DMS 273 treated with DMSO at 0.1 percent for 48 hours (cell line): ENCODE measurements at places on chromosomes 3 and 15.

DNA sequence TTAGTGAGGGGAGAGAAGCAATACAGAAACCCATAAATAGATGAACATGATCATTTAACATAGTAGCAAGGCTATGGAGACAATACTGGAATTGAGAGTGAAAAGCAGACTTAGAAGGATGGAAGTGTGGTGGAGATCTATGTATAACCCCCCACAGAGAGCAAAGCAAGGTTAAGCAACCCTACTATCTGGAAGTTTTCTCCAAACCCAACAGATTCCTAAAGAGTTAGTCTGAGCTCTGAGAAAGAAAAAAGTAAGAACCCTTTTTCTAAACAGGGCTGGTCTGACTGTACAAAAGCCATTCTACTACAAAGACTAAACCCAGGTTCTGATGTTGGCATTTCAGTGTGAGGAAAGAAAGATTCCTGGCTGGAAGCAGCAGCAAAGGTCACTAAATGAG is 153.2 kb downstream of the WNT5A start:
- DNase-seq, result no peak

DNA sequence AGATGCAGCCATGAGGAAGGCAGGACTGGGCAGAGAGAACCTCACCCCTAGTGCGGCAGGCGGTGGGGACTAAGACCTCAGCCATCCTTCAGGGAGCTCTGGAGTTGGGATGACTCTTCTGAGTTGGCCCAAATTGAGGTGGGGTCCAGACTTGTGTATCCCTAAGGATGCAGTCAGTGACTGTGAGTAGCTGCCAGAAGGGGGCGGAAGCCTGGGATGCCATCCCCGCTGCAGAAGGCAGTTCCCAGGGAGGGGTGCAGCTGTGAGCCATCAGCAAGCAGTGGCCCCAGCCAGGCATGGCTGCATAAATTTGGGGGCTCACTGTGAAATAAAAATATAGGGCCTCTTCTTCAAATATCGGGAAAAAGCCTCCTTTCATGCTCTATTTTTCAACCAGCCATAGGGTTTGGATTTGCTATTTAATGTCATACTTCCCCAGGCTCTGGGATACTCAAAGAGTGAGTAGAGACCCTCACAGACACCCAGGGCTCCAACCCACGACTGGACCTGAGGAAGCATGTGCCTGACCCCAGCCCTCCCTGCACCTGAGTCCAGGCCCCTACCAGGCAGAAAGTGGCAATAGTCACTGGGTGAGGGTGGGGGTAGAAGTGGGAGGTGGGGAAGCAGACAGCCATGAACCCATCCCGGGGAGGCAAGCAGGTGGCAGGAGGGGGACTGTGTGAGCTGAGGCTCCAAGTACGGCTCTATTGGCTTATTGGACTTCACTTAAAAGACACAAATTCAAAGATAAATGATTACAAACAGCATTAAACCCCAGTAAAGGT is 30.5 kb downstream of the GRK7 start:
- no peak for DNase-seq

GRCh38 chr15:77480859-77481633 is 60.4 kb downstream of the HMG20A start:
- DNase-seq, result no peak

DNA sequence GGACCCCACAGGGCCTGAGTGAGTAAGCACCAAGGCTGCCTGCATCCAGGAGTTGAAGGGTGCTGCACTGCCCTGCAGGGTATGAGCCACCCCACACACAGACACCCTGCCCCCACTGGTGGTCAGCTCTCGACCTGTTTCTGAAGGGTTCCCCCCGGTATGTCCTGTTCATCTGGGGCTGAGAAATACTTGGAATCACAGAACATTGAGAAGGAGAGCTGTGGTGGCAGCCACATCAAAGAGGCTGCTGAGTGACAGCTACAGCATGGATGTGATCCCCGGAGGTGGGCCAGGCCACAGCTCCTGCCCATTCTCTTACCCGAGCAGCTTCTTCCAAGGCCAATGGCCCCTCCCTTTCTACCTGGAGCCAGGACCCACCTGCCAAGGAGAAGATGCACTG is 66.4 kb upstream of the PLXNA1 start:
- no peak for DNase-seq

DNA sequence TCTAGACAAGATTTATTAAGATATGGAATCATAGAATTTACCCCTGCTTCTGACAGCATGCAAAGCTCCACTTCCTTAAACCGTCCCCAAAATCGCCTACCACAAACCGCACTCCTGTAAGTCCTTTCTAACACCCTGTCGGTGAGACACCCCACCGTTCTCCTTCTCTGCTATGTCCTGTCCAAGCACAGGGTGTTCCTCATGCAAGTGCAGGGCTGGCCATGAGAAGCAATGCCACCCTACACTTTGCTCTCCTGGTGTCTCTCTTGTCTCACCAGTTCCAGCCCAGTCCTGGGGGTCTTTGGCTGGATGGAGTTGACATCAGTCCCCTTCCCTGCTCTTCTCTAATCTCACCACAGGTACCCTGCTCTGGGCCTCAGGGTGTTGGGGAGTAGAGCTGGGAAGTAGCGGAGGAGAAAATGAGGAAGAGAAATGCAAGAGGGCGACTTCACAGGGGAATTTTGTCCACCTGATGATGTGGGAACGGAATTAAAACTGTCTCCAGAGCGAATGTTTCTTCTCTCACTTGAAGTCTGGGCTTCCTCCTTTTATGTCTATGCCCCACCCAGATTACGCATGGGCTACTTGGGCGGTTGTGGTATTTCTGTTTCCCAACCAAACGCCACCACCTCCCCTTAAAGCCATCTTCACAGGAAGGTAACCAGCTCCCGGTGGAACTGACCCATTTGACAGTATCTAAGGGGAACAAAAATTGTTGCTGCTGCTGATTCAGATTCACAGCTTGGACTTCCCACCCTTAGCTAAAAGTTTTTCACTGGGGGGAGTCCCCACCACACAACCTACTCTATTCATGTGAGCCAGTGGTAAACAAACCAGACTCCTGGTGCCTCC is 49.9 kb downstream of the CASR start:
- DNase-seq, result no peak

GRCh38 chr3:154759966-154760365 is 320.2 kb upstream of the MME start:
- DNase-seq, result no peak

DNA sequence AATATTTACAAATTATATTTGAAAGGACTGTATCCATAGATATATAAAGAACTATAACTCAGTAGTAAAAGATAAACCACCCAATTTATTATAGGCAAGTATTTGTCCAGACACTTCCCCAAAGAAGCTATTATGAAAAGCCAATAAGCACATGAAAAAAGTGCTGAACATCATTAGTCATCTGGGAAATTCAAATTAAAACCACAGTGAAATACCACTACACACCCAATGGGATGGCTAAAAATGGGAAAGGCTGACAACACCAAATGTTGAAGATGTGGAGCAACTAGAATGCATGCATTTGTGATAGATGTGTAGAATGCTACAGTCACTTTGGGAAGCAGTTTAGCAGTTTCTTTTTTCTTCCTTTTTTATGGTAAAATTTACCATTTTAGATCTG is 147.0 kb downstream of the PDE8A start:
- DNase-seq, result no peak

DNA sequence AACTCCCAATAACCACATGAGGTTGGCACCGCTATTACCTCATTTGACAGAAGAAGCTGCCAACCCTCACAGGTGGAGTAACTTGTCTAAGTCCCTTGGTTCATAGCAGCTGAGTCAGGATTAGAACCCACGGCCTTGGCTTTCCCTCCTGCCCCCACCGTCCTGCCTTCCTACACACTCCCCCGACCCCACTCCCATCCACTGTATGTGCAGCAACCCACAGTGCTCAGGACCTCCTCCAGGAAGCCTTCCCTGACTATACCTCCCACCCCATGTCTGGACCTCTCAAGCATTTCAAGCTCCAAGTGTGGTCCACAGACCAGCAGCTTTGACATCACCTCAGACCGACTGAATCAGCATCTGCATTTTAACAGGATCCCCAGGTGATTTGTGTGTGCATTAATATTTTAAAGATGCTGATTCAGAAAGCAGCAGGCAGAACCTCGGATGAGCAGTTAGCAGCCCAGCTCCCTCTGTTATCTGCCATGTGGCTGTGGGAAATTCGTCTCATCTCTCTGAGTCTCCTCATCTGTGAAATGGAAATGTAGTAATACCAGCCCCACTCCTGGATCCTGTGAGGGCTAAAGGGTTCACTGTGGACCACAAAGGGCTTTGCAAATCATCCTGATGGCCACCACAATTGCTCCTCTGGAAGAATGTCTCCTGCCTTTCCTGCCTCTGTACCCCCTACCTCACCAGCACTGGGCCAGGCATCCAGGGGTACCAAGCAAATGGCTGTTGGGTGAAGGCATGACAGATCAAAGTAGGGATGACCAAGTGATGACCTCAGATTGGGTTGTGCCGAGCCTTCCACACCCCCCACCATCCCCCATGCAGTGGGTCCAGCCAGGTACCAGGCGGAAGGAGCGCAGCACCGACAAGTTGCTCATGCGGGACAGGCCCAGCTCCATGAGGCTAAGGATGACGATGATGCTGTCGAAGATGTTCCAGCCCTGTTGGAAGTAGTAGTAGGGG is 62.7 kb downstream of the SCN5A start:
- no peak for DNase-seq

DNA sequence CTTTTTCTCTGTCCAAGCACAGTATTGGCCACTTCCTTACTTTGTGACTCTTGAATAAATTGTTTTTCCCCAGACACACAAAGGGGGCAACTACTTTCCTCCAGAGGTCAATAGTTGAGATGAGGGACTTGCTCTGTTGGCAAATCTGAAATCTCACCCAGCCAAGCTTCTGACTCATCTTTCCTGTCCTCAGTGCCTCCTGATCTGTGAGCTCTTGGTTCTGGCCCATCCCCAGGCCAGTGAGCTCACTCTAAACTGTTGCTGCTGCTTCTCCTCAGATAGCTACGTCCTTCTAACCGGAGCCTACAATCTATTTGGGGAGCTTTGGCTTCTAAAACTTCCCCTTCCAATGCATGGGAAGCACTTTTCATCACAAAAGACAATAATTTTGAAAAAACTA is 50.0 kb upstream of the NMD3 start:
- DNase-seq, result no peak

- no peak for DNase-seq
These were observed 32.3 kb upstream of the LEKR1 start for GRCh38 chr3:156793851-156794250.

GRCh38 chr3:15042936-15043335 is 22.2 kb downstream of the MRPS25 start:
- no peak for DNase-seq

DNA sequence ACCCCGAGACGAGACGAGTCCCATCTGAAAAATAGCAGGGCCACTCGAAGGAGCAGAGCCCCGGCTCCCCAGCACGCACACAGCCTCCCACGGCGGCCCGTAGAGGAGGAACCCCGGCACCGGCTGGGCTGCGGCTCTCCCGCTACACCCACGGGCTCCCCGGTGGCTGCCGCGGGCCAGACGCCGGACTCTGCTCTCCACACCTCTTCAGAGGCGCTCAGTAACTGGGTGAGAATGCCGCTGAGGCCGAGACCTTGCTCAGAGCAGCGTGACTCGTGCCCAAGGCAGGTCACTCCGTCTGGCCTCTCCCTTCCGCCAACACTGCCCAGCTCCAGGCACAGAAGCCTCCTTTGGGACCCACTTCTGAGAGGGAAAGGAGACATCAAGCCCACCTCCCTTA is 34.4 kb downstream of the TNK2 start:
- DNase-seq, result no peak

- no peak for DNase-seq
These were observed 74.6 kb downstream of the REC114 start for GRCh38 chr15:73517566-73517965.

DNA sequence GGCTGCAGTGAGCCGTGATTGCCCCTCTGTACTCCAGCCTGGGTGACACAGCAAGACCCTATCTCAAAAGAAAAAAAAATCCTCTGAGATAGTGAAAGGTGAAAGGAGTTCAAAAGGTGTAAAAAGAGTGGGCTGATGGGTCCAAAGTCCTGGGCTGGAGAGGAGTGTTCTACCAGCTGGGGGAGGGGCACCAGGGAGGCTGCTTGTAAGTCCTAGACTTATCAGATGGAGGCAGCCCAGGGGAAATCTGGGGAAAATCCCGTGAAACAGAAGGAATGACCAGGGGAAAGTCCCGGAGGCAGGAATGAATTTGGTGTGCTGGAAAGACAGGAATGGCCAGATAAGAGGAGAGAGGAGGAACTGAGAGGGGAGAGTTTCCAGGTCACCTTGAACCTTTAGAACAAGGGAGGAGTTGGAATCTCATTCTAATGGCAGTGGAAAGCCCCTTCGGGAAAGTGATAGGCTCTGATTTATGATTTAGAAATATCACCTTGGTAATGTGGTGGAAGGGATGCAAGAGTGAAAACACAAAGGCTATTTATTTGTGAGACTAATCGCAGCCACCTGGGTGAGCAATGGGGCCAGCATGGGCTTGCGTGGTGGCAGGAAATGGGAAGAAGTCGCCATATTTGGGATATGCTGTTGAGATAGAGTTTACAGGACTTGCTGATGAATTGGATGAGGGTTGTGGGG is 23.4 kb upstream of the PPP4R2 start:
- DNase-seq, result no peak

- no peak for DNase-seq
These were observed 62.8 kb downstream of the FMN1 start for GRCh38 chr15:33131552-33132232.

GRCh38 chr15:70286113-70286806 is 188.5 kb upstream of the TLE3 start:
- no peak for DNase-seq

DNA sequence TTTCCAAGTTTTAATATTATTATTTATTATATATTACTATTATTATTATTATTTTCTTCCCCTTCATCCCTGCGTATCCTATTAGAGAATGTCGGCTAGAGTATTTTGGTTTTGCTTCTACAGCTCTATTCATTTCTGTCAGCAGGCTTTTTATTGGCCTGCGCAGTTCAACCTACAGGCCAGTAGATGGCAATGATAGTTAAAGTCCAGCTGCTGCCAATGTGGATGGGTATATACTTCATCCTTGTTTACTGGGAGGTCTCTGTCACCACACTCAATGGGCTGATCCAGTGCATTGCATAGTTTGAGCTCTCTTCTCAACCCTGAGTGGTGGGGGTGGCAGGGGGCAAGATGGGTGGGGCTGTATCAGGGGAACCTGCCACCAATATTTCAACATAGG is 799.8 kb downstream of the NSUN3 start:
- no peak for DNase-seq

DNA sequence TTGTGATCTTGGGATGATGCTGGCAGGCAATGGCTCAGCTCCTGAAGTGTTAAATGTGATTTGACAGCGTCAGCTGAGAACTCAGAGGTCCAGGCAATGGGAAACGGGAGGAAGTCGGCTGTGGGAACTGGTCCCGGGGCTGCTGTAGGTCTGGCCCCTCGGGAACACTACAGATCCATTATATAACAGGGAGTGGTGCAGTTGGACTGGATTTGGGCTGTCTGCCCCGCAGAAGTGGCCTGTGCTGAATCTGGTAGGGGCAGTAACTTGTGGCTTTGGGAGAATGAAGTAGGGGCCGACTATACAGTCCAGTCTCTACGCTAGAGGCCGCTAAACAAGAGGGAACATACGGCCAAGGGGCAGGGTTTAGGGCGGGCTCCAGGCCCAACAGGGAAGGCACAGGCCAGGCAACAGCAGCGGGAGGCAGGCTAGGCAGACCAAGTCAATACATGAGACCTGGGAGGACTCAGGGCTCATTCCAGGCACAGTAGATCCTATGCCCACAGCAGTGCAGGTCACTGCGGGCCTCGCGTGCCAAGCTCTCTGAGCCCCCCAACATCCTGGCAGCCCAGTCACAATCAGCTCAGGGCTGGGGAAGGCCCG is 20.3 kb upstream of the IL16 start:
- DNase-seq, result no peak
